ENCODE measurements at places on chromosomes 4 and X.

DNA sequence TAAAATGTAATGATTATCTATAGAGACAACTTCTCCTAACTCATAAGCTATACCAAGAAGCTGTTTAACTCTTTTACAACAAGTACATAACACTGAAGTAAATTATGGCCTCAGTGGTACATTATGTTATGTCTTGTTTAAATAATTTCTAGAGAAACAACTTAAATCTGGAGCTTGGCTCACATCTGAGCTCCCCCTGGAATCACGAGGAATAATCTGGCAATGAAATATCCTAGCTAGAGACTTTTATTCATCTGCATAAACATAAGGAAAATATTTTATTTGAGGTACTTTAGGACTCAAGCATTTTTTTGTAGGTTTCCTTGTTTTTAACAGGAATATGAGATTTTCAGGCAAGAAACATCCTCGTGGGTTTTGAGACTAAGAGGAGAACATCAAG is 354.7 kb upstream of the SLC7A11 start:
- DNase-seq: no peak

DNA sequence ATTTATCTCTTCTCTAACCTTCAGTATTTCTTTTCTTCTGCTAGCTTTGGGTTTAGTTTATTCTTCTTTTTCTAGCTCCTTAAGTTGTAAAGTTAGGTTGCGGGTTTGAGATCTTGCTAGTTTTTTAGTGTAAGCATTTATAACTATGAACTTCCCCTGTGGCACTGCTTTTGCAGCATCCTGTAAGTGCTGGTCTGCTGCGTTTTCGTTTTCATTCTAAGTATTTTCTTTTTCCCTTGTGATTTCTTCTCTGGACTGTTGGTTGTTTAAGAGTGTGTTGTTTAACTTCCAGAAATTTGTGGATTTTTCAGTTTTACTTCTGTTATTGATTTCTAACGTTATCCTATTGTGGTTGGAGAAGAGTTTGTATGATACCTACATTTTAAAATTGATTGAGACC is 11.0 kb upstream of the CTBP1 start:
- DNase-seq: no peak

GRCh38 chrX:110108381-110108821 is 105.5 kb downstream of the TMEM164 start:
- DNase-seq: no peak

DNA sequence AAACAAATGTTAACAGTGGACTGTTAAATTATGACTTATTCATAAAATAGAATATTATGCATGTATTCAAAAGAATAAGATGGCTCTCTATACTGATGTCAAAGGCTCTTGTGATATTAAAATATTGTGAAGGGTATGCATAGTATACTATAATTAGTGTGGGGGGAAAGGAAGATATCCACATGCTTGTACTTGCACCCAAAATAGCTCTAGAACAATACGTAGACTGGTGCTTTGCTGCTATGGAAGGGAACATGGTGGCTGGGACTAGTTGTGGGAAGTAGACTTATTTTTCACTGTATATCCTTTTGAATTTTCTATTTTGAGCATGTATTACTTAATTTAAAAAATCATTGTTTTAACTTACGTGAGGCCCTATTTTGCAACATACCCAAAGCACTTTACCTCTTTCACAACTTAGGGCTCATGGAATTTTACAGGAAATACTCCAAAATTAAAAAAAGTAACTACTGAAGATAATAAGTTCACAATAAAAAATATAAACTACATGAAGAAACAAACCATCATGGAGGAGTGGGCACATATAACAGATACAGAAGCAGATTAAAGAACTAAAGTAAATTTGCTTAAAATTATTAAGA is 7.9 kb downstream of the PGRMC2 start:
- DNase-seq: no peak

GRCh38 chr4:185713272-185713671 is 98.7 kb downstream of the SORBS2 start:
- no peak for DNase-seq

GRCh38 chrX:135185795-135186443 is 14.7 kb upstream of the CT55 start:
- DNase-seq: no peak

- no peak for DNase-seq
Measured at GRCh38 chr4:17272154-17272553, 239.7 kb downstream of the QDPR start.

DNA sequence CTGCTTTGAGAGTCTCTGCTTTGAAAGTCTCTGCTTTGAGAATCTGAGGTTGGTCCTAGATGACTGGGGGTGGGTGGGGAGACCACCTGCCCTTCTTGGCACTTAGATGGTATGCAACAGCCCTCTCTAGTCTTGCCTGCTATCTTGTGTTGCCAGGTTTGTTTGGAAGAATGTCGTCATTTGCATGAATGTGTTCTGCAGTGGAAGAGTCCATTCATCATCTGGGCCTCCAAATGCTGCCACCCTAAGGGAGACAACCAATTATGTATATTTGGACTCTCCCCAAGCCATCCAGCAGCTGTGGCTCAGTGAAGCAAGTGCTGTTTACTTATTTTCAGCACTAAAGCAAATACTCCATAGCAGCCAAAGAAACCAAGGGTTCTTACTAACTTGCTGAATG is 44.6 kb upstream of the TRPC5OS start:
- DNase-seq: no peak

DNA sequence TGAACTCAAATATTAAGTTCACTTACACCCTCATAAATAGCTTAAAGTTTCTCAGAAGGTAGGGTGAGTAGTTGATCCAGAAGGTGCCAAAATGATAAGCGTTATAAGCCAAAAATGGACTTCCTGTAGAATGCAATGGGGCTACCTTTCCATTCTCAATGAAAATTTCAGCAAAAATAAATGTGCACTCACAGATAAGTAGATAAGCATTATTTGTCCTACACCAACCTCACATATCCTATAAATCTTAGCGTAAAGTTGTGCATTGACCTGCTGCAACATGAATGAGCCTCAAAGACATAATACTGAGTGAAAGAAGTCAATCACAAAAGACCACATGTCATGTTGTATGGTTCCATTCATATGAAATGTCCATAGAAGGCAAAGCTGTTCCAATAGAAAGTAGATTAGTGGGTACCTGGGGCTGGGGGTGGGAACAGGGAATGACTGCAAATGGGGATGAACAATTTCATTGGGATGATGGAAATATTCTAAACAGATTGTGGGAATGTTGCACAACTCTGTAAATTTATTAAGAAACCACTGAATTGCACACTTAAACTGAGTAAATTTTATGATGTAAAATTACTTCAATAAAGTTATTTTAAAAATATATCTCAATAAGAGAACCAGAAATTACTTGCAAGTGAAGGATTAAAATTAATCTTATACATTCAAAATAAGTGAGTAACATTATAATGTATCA is 100.9 kb downstream of the AMELX start:
- DNase-seq: no peak

GRCh38 chrX:41837270-41837944 is 85.9 kb downstream of the CASK start:
- DNase-seq: no peak

DNA sequence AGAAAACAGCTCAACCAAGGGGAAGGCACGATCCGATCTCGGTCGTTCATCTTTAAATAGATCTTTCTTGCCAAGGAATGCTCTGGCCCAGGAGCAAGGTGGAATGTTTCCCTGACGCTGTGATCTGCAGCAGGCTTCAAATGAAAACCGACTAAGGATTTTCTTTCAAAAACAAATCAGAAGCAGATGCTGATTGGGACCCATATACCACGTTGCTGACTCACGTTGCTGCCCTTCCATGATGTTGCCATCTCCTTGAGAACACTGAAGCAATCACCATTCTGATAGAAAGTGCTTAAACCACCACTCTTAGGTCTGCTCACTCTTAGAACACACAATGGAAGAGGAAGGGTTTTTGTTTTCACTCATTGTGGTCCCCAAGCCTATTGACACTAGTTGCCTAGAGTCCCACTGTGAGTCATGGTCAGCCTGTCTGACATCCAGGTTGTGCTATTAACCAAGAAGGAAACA is 26.1 kb downstream of the LAMTOR3 start:
- DNase-seq: no peak

GRCh38 chr4:70815370-70815769 is 24.3 kb downstream of the GRSF1 start:
- DNase-seq: no peak

DNA sequence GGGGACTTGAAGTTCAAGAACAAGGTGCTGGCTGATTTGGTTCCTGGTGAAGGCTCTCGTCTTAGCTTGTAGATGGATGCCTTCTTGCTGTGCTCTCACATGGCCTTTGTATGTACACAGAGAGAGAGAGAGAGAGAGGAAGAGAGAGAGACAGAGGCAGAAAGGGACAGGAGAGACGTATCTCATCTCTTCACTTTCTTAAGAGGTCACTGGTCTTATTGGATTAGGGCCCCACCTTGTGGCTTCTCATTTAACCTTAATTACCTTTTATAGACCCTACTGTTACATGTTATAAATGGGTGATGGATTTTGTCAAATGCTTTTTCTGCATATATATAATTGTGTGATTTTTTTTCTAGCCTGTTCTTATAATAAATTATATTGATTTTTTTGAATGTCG is 1444.2 kb downstream of the ADGRL3 start:
- no peak for DNase-seq

GRCh38 chrX:50747471-50747900 is 66.5 kb downstream of the SHROOM4 start:
- DNase-seq: no peak

- DNase-seq: no peak
Measured at GRCh38 chr4:172838111-172838510, 330.5 kb upstream of the GALNT7 start.

DNA sequence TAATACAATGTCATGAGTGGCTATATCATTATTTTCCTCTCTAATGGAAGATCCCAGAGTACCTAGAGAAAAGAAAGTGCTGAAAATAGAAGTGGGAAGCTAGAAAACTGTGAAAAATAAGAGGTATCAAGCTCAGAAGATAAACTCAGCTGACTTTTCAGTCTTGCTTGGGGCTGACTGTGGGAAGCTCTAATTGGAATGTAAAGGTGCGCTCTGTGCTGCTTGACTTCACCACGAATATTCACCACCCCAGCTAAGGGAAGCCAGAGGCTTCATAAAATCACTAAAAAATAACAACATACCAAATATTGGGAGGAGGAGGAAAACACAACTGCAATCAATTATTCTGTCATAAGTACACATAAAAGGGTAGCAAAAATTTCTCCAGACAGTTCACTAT is 25.1 kb downstream of the NDST3 start:
- DNase-seq: no peak

DNA sequence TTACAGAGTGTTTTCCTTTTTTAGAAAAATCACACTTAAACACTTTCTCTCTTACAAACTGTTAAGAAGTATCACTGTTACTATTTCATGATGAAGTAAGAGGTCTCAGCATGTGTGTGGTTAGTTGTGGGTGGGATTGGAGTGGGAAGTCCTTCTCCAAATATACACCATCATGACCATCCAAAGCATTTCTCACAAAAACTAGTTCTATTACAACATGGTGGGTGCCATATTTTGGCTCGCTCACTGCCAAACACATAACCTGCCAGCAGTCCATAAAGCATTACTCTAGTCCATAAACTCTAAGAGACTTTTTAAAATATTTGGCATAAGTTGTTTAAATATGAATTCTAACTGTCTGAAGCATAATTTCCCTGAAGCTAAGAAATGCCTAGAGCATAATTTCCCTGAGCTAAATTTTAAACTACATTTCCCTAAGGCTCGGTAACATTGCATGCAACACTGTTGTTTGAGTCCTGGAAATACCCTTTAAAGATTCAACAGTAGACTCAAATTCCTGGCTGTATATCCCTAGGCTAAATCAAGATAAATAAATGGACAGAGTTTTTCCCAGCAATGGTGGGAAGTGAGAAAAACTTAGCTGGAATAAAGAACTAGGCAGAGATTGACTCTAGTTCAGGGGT is 415.0 kb upstream of the INTU start:
- no peak for DNase-seq

- no peak for DNase-seq
Measured at GRCh38 chr4:6608758-6609414, 31.6 kb upstream of the MRFAP1 start.

- no peak for DNase-seq
Measured at GRCh38 chr4:76016393-76016792, 6.9 kb downstream of the CXCL10 start.

GRCh38 chrX:110341189-110342035 is 17.2 kb upstream of the RTL9 start:
- DNase-seq: no peak

DNA sequence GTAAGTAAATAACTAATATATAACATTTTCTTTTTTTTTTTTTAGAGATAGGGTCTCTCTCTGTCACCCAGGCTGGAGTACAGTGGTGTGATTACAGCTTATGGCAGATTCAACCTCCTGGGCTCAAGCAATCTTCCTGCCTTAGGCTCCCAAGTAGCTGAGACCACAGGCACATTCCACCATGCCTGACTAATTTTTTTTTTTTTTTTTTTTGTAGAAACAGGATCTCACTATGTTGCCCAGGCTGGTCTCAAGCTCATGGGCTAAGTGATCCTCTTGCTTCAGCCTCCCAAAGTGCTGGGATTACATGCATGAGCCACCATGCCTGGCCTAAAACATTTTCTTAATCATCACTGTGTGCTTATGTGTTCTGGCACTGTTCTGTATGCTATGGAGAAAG is 32.8 kb downstream of the MGARP start:
- DNase-seq: no peak
